Aorta (tissue), 5 donors: ENCODE measurements at places on chromosomes 7 and 10. TPM values are rescaled to one million over a fixed set of nuclear protein-coding genes. Genes with fewer than 3 reads are reported as not detected.

- H3K36me3 ChIP-seq, result no peaks in the 10 kb centered on the region
- H3K4me3 ChIP-seq, result no peak overlapping the region
- H3K4me1 ChIP-seq, result no peaks in the 10 kb centered on the region
- no peak for DNase-seq
Observed at GRCh38 chr10:57338823-57339558, 928.7 kb downstream of the IPMK start.

DNA sequence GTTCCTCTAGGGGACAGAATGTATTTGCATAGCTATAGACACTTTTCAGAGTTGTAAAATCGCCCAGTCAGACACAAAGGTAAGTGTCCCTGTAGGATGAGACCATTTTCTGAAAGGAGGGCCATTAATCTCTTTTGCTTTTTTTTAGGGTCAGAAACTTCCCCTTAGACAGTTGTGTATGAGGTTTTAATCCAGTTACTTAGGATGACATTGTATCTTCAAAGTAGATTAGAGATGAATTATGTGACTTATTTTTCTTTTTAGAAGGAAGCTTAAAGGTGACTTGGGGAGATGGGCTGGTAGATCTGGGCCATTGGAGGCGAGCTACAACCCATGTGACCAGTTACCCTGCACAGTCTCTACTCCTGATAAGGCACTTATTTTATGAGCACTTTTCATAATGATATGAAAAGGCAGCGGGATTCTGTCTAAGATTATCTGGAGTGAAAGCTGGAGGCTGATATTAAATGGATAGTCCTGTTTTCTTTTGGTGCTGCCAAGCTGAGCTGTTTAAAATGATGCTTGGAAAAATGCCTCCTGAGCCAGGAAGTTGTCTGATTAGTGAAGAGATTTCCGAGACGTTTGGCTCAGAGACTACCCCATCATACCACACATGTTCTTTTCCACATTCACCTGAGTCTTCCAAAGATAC, 264.3 kb downstream of the AUTS2 start:
- no peaks in the 10 kb centered on the region for H3K36me3 ChIP-seq
- H3K27me3 ChIP-seq, result no peaks in the 10 kb centered on the region
- no peak overlapping the region for H3K27ac ChIP-seq
- no peaks in the 10 kb centered on the region for H3K4me1 ChIP-seq

- no peak for DNase-seq
- no peak overlapping the region for H3K4me3 ChIP-seq
- no peaks in the 10 kb centered on the region for H3K36me3 ChIP-seq
- H3K27me3 ChIP-seq, result no peaks in the 10 kb centered on the region
- no peak overlapping the region for H3K27ac ChIP-seq
Observed at GRCh38 chr10:75620356-75620755, 188.9 kb downstream of the LRMDA start.

DNA sequence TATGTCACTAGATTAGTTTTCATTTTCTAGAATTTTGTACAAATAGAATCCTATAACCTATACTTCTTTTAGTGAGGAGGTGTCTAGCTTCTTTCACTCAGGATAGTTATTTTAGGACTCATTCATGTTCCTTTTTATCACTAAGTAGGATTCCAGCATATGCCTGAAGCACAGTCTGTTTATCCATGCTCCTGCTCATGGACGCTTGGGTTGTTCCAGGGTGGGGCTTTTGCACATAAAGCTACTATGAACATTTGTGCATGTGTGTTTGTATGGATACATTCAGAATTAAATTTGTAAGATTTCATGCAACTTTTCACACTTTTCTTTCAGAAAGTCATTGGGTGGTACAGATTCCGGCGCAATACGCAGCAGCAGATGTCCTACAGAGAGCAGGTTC, 24.6 kb downstream of the ABRAXAS2 start:
- no peak overlapping the region for H3K27ac ChIP-seq
- H3K4me1 ChIP-seq, result no peaks in the 10 kb centered on the region

DNA sequence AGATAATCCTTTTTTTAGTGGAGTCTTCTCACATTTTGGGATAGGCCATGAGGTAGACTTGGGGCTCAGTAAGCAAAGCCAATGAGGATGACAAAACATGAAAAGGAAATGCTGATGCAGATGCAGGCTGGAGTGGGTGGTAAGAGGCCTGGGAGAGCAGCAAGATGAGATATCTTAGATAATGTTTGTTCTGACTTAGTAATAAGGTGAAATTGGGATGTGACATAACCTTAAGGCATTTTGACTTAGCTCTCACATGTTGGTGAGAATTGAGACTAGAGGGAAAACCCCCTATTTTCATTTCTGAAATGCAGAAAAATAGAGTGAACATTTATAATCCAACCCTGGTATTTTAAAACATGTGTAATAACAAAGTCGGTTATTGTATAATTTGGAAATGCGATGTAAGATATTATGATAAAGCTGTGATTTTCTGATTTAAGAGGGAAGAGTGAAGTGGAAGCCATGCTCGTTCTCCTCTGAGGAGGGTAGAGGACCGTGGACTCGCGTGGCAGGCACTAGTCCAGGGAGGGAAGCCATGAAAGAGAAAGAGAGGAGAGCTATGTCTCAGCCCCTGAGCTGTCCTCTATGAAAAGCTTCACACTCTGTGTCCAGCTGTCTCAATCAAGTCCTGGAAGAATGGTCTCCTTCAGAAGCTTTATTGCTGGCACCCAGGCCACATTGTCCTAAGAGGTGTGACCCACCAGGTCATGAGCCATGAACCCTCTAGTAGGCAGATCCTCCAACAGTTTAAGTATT, 57.3 kb downstream of the ST7 start:
- peaks cover 4% of the 10 kb centered on the region for H3K4me1 ChIP-seq
- no peaks in the 10 kb centered on the region for H3K36me3 ChIP-seq
- H3K27me3 ChIP-seq, result no peaks in the 10 kb centered on the region
- no peak for DNase-seq
- no peak overlapping the region for H3K27ac ChIP-seq

DNA sequence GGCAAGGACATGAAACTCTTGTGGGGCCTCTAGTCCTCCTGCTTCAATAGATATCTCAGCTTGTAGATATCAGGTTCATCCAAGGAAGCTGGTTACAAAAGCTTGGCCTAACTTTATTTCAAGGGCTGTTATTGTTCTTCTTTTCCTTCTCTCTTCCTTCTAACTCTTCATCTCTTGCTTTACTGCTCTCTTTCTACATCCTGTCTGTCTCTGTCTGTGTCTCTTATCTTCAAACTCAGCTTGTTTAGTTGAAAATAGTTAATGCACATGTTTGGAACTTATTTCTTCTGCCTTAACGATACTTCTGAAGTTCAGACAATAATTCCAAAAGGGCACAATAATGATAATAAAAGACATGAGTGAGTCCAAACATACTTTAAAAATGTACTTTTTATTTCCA, 393.9 kb downstream of the NXPH1 start:
- no peak overlapping the region for H3K4me3 ChIP-seq
- DNase-seq, result no peak
- no peaks in the 10 kb centered on the region for H3K4me1 ChIP-seq
- no peak overlapping the region for H3K27ac ChIP-seq

DNA sequence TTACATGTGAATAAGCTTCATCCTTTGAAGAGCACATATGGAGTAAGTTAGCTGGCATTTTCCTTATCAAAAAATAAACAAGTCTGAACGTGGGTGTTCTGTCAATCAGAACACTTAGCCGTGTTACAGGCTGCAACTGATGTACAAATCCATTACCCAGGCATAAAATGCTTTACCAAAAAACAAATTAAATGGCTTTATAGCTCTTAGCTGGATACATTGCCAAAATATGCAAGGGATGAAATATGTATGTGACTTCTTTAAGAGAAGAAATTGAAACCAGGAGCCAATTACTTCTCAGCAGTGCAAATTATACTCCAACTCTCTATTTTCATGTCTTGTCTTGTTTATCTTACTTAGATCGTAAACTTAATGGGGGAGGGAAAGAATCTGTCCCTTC, 214.8 kb downstream of the DGKB start:
- no peak for DNase-seq
- no peaks in the 10 kb centered on the region for H3K4me1 ChIP-seq
- no peak overlapping the region for H3K27ac ChIP-seq
- no peak overlapping the region for H3K4me3 ChIP-seq

- H3K27ac ChIP-seq, result no peak overlapping the region
- H3K27me3 ChIP-seq, result no peaks in the 10 kb centered on the region
- no peaks in the 10 kb centered on the region for H3K4me1 ChIP-seq
- DNase-seq, result no peak
- H3K36me3 ChIP-seq, result no peaks in the 10 kb centered on the region
Observed at GRCh38 chr10:58781873-58782488, 269.3 kb downstream of the BICC1 start.

CDC14C gene
- total RNA-seq, result not detected

TECPR1 gene
- 48.0 TPM for total RNA-seq

PRXL2A gene
- 43.1 TPM for total RNA-seq

CUBN gene
- 3.7 TPM for total RNA-seq

COL26A1 gene
- total RNA-seq, result not detected
